ENCODE measurements at places on chromosomes 2 and 18.

GRCh38 chr2:175111200-175111657 is 56.8 kb downstream of the ATF2 start:
- DNase-seq = peak; percentile 23

GRCh38 chr18:56560992-56561391 is 77.4 kb downstream of the TXNL1 start:
- no peak for DNase-seq

GRCh38 chr18:48853588-48853987 is 97.2 kb downstream of the SMAD7 start:
- DNase-seq = no peak

DNA sequence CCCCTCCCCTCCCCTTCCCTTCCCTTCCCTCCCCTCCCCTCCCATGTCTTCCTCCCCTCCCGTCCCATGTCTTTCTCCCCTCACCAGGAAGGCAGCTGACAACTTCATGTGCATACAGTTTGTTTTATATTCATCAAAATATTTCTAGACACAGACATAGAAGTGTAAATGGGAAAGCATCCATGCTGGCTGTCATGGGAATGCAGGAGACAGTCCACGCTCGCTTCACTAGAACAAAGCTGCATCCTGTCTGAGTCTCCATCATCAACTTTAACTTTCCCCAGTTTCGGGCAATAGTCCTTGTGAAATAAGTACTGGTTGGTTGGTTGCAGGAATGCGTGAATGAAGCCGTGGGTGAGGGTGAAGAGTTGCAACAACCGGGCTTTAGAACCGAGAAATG is 226.9 kb downstream of the DCDC2C start:
- DNase-seq = no peak

GRCh38 chr2:187180529-187180928 is 267.5 kb downstream of the CALCRL start:
- no peak for DNase-seq

DNA sequence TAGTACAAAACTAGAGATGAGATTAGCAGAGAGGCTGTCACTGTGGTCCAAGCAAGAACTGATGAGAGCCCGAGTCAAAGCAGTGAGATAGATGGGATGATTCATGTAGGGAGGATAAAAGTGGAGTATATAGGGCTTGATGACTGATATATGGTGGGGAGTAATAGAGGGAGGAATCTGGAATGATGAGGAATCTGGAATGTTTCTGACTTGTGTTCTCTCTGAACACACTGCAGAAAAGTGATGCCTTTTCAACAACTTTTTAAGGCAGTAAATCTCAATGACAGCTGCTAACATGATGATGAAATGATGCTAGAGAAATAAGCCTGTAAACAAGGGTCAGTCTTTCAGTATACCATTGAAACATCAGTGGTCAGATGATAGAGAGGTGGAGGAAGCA is 143.5 kb upstream of the SP5 start:
- DNase-seq = no peak

DNA sequence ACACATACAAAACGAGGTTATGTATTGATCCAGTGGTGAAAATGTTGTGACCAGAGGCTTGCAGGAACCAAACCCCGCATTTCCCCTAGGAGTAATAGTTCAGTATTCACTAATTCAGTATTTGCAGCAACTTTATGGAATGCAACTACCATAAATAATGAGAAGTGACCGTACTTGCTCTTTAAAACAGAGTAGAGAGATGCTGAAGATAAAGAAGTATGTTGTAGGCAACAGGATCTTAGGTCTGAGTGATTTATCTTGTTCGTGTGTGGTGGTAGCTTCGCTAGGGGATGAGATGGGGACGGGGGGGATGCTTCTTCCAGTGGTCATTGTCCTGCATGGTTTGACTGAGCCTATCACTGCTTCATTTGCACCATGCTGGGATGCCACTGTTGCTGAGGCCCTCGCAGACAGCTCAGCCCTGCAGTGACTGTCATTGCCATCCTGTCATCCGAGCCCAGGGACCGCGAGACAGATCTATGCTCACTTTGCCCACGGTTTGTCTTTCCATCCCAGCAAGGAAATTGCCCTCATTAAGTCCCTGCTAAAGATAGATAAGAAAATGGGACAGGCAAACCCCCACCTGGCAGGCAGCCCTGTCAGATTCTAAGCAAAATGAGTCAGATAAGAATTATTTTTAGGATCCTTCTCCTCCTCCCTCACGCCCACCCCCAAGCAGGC is 181.3 kb downstream of the CTIF start:
- no peak for DNase-seq

DNA sequence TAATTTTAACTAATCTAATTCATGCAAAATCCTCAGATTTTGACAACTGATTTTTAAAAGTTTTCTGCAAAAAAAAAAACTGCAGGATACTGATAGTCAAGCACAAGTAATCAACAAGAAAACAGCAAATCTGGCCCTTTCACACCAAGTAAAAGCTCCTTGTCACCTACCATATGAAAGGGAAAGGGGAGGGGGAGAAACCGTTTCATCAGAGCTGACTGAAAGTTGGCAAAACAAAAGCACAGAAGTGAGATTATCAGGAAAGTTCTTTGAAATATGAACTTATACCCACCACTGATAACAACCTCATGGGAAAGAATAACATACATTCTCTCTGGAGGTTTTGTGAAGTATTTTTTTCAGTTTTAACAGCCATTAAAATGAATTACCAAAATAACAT is 38.7 kb downstream of the ZNF521 start:
- no peak for DNase-seq

DNA sequence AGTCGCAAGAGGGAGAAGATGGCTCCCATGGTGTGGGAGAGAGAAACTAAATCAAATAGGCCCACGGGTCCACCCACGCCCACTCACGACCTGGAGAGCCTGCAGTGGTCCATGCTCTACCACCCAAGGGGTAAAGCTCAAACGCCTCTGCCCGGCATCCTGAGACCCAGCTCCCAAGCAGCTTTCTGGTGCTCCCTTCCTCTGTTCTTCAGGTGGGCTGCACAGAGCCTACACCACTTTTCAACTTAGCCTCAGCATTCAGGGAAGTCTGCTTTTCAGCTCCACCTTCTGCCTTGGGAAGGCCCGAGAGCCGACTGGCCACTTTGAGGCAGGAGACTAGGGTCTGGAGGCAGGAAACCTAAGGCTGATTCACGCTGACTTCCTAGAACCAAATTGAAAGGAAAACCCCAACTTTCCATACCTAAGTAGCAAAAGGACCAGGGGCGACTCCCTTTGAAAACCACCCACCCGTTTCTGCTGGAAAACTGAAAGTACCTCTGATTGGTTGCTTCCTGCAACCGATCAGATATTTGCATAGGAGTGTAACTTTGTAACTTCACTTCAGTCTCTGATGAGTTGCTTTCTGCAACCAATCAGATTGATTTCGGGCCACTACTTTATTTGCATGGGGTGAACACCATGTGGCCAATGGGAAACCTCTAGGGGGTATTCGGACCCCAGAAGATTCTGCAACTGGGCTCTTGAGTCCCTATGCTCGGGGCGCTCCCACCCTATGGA is 26.8 kb upstream of the SPATA3 start:
- DNase-seq = no peak

- DNase-seq = no peak
These were observed 18.2 kb upstream of the HES6 start for GRCh38 chr2:238257786-238258700.

- DNase-seq = no peak
These were observed 142.0 kb upstream of the MMADHC start for GRCh38 chr2:149729586-149729985.
